Coronary artery (tissue), 2 donors: ENCODE measurements at places on chromosomes 12 and 14.

DNA sequence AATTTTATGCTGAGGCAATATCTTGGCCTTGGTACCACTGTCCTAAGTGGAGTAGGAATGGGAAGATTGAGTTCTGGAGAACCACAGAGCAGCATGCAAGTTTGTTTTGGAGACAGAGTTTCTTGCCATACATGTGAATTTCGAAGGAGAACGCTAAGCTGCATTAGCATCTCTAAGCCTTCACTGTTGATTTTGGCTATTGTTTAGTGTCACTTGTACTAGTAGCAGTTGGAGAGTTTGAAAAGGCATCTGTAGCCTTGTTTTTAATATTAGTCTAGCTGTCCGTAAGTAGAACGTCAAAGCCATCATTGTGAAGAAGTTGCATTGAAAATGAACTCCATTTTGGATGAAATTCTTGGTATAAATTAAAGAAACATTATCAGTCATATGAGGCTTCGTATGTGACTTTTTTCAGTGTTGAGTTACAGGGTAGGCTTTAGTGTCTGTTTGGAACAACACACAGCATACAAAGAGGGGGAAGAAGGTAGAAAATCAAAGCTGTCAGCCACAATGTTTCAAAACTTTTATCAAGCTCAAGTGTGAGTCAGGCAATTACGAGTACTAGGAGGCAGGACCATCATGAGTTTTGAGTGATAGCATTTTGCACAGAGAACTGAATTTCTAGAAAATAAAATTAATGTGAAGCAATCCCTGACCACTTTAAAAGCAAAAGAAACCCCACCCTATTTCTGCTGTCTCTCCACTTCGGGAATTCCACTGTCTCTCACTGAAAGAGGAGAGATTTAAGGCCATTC is 70.2 kb upstream of the NAV3 start:
- no peak for DNase-seq

GRCh38 chr14:73784181-73784987 is 67.2 kb upstream of the PTGR2 start:
- DNase-seq, result no peak

DNA sequence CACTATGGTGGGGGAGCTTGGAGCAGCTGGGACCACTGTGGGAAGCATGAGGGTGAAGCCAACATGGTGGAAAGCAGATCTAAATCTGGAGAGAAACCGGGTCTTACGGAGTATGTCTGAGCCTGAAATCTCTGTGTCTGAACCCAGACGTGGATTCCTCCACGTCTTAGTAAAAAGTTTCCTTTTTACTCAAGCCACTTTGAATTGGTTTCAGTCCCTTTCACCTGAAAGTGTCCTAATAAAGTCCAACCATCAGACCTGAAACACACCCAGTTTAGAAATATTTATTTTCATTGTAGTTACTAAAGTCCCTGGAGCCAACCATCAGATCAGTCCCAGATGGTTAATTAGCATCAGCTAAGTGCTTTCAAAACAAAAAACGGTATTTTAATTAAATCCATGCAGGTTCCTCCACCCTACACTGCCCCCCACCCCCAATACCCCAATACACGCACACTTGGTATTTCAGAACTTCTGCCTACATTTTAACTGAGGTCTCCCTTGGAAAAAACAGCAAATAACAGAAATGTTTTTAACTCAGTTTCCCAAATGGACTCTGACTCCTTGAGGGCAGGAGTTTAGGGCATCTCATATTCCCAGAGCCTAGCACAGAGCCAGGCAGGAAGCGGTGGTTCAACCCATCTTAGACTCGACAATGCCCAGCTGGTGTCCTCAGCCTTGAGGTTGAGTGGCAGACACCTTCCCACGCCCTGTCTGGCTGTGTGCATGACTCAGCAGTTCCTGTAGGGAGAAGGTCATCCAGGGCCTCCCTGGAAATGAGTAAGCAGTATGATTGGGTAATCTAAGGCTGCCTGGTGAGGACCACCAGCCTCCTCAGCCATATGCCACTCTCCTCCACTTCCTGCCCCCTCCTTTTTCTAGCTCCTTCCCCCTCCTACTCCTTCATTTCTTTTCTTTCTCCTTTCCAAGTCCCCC is 175.8 kb downstream of the TTC8 start:
- DNase-seq, result no peak

DNA sequence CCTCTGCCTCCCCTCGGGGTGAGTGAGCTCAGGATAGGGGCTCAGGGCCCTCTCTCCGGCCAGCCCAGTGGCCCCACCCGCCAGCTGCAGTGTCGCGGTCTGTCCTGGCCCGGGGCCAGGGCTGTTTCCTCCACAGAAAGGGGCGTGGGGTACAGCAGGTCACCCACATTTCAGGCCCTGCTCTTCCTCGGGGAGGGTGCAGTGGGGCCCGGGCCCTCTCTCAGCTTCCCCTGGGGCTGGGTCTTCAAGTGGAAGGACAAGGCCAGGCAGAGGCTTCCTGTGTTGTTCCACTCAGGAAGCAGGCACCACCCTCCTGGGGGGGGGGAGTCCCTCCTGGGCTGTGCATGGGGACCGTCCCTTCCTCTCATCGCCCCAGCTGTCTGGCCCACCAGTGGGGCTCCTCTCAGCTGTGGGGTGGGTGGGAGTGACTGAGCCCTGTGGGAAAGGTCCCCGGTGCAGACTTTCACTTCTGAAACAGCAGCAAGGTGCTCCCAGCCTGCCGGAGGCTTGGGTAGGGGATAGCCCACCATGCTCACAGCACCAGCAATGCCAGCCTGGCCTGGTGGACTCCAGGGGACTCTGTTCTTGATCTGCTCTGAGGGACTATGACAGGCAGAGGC is 3.7 kb downstream of the GPR132 start:
- no peak for DNase-seq

- no peak for DNase-seq
These were observed 46.4 kb upstream of the CNOT2 start for GRCh38 chr12:70196811-70197281.

- no peak for DNase-seq
These were observed 8.4 kb downstream of the ZC2HC1C start for GRCh38 chr14:75077794-75078193.

GRCh38 chr12:121537814-121538698 is 42.8 kb downstream of the KDM2B start:
- no peak for DNase-seq

DNA sequence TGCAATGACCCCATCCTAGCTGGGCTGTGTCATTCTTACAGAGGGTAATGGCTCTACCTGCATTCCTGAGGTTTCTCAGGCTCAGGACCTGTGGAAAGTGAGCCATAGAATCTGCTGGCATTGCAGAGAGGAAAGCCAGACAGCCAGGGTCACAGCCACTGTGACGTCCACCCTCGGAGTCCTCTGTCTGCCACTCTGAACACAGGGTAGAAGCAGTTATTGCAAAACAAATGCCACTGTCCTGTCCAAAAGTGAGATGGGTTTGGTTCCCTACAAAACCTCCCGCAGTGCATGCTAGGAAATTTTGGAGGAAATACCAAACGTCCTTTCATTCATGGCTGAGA is 37.8 kb downstream of the TNFAIP2 start:
- peak; percentile 35 for DNase-seq

DNA sequence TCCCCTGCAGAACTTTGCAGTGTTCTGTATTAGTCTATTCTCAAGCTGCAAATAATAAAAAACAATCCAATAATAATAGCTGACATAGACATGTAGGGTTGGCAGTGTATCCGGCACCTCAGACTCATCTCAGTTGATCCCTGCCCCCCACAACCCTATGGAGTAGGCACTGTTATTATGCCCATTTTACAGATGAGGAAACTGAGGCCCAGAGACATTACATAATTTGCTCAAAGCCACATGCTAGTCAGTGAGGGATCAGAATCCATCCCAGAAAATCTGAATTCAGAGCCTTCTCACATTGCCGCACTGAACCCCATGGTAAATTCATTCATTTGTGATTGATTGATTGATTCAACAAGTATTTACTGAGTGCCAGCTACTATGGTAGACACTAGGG is 226.6 kb upstream of the PWP1 start:
- DNase-seq, result no peak

- DNase-seq, result no peak
These were observed 19.4 kb downstream of the PIK3C2G start for GRCh38 chr12:18280728-18281127.

- peak; percentile 60 for DNase-seq
These were observed 1.1 kb upstream of the BCDIN3D start for GRCh38 chr12:49843876-49844437.

- DNase-seq, result no peak
These were observed 91.8 kb downstream of the EML1 start for GRCh38 chr14:99884834-99885648.

DNA sequence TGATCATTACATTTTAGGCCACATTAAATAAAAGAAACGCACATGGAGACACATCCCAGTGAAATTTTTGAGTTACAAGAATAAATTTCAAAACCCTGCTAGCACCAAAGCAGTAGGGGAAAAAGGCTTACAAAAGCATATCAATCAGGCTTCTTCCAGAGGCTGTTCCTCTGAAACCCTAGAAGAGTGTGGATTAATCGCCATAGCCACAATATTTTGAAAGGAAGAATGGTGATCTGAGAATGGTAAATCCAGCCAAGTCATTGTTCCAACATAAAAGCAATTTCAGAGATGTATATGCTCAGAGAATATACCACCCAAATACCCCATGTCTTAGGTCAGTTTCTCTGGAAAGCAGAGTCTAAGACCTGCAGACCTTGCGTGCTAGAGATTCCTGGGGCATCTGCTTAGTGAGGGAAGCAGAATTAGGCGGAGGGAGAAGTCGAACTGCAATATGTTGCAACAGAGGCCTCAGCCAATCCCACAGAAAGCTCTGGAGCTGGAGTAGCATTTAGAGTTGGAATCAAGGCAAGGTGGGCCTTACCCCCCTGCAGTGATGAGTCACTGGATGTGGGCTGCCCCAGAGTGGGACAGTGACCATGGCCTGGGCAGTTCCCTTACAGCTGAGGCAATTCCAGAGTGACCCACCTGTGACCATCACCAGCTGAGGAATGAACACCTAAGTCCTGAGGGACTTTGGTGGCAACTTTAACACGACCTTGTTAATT is 125.2 kb downstream of the NTF3 start:
- no peak for DNase-seq

GRCh38 chr14:65208548-65208947 is 106.2 kb upstream of the MAX start:
- no peak for DNase-seq

GRCh38 chr14:98966016-98966415 is 306.0 kb downstream of the BCL11B start:
- no peak for DNase-seq

- DNase-seq, result no peak
These were observed 32.3 kb upstream of the ANKS1B start for GRCh38 chr12:100017056-100017455.

- no peak for DNase-seq
These were observed 120.2 kb upstream of the RAP1B start for GRCh38 chr12:68490476-68490875.

GRCh38 chr12:74537126-74537706 is 419 bp upstream of the ATXN7L3B start:
- no peak for DNase-seq

GRCh38 chr12:113374823-113375428 is 16.5 kb downstream of the PLBD2 start:
- no peak for DNase-seq

DNA sequence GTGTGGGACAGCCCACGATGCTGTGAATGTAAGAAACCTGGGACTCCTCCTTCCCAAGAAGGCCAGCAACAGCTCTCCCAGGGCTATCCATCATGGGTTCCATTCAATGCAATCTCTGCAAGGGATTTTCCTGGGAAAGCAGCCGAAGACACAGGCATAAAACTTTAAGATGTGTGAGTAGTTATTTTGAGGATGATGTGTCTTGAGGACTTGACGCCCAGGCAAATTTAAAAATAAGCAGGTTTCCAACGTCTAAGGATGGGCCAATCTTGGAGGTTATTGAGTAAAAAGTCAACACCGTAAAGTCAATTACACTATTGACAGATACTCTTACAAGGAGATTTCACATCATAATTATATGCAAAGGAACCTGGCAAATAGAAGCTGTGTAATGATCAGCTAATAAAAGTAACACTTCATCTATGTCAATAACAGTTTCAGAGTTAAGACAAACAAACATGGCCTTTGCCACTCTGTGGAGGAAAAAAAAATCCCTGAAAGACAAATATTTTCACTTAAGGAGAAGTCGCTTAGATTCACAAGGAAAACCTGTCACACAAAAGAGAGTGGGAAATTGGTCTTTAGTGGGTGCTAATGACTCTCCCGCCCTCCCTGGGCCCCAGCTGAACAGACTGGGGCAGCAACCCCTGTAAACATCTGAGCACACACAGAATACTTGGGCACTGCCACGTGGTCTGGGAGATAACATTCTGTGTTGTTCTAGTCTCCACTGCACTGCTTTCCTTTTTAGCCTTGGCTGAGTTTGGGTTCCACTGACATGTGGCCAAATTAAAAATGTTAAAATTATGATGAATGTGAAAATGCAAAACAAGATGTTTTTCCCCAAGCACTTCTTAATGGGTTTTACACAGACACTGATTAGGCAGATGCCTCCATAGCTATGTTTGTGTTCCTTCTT is 240.9 kb downstream of the FOXN3 start:
- no peak for DNase-seq

- DNase-seq, result no peak
These were observed 56.4 kb upstream of the FBXO33 start for GRCh38 chr14:39488600-39488999.

DNA sequence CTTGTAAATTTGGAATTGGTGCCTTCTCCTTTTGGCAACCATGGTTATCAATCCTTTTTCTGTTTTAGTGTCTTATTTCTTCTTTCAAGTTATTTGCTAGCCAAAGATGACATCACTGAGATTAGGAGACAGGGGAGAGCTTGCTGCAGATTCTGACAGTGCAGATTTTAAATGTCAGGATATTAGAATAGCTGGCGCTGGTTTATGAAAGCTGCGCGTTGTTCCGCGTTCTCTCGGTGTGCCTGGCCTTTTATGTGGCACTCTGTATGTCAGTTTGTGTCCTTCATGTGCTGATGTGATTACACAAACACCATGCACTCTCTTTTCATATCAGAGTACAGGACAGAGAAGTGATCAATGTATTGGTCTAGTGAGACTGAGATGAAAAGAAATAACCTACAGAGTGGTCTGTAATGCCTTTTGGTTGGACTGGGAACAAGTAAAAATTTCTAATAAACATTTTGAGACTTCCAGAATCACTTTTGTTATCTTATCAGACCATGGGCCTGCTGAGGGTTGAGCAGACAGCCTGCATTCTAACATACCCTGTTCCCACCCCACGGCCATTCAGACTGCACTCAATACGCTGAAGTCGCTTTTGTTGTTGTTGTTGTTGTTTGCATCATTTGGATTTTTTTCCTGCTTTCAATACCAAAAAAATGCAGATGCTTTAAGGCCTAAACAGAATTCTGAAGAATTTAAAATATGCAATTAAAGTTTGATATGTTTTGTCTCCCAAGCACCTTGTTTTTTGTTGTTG is 49.7 kb upstream of the TRAF3 start:
- no peak for DNase-seq

- no peak for DNase-seq
These were observed 15.9 kb upstream of the PAWR start for GRCh38 chr12:79706676-79707075.

DNA sequence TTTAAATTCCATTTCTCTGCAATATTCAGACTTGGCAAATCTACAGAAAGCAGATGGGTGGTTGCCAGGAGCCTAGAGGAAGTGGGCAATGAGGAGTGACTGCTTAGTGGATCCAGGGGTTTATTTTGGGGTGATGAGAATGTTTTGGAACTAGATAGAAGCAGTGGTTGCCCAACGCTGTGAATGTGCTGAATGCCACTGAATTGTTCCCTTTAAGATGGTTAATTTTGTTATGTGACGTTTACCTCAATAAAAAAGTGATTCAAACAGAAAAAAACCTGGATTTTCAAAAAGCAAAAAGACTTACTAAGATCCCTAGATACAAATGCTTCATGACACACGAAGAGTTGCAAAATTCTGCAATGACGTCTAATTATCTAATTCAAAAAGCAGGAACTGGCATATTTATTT is 34.2 kb downstream of the DAO start:
- no peak for DNase-seq

GRCh38 chr12:34597548-34598351 is 575.5 kb downstream of the ALG10 start:
- peak; percentile 45 for DNase-seq
